ENCODE measurements at places on chromosomes 16 and 17.

DNA sequence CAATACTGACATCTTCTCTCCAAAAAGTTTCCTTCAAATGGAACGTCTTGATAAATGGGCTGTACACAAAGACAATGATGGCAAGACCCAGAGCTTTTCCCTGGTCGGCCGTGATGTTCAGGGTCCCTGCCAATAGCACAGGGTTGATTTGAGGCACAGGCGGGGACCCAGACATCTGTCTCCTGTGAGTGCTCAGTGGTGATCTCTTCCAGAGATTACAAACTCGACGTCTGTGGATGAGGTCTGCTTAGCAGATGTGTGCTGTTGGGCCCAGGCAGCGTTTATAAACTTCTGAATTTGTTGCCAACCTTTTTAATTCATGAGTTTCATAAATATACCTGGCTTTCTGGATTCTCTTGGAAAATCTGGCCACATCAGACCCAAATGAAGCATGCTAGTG is 14.9 kb downstream of the CPPED1 start:
- no peak for DNase-seq

- DNase-seq = no peak
Measured at GRCh38 chr17:33390479-33391176, 97.5 kb upstream of the ASIC2 start.

DNA sequence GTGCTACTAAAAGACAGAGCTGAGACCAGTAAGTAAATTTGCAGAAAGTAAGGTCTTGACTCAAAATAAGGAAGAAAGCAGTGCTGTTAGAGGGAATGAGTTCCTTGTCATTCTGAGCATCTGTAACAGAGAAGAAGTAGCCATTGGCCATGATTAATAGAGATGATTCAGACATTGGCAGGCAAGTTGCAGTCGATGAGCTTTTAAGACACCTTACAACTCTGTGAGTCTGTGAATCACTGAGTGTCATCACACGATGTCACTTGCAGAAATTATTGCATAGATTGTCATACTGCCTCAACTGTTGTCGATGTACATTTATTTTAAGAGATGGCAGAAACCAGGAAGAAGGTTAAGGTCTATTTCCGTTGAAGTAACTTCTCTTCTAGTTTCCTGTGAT is 201.1 kb upstream of the CDH13 start:
- no peak for DNase-seq

DNA sequence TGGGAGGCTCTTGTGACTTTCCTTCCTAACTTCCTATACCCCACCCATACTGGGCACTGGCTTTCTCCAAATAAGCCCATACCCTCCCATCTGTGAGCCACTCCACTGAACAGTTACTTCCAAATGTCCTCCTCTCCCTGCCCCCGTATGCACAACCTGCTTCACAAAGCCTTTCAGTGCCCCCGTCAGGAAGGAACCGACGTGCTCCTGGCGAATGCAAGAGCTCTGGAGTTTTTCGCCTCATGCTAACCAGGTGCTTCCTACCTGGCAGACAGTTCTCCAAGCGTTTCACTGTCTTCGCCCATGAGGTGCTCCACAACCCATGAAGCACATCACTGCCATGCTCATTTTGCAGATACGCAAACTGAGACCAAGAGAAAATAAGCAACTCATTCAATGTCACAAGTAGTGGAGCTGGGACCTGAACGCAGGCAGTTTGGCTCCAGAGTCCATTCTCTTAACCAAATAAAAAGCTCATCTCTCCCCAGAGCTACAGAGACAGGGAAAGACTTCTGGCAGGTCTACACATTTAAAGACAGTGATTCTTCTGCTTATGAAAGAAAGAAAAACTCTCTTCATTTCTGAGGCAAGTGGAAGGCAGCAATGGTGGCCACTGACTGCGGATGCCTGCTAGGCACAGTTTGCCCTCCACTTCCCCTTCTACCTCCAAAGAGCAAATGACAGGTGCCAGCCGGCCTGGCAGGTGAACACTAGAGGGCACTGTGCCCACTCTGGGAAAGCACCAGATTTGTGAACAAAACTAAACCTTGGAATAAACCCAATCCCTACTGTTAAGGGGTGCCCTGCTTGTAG is 23.8 kb downstream of the SPHK1 start:
- peak; percentile 68 for DNase-seq

Data from GM19239 (cell line).